ENCODE measurements at places on chromosomes 6 and 20. TPM values are rescaled to one million over a fixed set of nuclear protein-coding genes. Genes with fewer than 3 reads are reported as not detected.

DNA sequence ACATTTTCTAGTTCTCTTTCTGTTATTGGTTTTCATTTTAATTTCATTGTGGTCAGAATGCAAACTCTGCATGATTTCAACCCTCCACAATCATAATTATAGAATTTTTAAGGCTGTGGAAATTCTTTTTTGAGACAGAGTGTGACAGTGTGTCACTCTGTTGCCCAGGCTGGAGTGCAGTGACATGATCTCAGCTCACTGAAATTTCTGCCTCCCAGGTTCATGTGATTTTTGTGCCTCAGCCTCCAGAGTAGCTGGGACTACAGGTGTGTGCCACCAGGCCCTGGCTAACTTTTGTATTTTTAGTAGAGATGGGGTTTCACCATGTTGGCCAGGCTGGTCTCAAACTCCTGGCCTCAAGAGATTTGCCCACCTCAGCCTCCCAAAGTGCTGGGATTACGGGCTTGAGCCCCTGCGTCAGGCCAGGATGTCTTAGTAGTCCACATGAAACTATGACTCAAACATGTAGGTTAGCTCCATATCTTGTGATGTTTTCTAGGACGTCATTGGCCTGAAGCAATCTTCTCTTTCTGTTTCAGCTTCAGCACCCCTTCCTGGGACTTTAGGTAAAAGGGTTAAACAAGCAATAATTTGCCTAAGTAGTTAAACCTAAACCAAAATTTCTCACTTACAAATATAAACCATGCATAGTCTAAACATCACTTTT is 47.4 kb upstream of the SAMD3 start:
- DNase-seq = no peak

DNA sequence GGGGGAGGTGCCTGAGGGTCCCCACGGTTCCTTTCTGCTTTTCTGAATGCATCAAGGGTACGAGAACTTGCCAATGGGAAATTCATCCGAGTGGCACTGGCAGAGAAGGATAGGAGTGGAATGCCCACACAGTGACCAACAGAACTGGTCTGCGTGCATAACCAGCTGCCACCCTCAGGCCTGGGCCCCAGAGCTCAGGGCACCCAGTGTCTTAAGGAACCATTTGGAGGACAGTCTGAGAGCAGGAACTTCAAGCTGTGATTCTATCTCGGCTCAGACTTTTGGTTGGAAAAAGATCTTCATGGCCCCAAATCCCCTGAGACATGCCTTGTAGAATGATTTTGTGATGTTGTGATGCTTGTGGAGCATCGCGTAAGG is 226.4 kb downstream of the SMOC2 start:
- no peak for DNase-seq

GRCh38 chr20:60214901-60215815 is 256.9 kb downstream of the CDH26 start:
- DNase-seq = no peak

DNA sequence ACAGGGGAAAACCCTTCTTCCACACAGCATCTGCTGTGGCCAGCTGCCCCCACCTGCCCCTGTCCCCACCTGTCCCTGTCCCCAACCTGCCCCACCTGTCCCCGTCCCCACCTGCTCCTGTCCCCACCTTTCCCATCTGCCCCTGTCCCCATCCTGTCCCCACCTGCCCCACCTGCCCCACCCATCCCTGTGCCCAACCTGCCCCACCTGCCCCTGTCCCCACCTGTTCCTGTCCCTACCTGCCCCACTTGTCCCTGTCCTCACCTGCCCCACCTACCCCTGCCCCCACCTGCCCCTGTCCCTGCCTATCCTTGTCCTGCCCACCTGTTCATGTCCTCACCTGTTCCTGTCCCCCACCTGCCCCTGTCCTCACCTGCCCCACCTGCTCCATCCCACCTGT is 6.4 kb upstream of the MYT1 start:
- DNase-seq = no peak

GRCh38 chr6:104599821-104600638 is 259.7 kb downstream of the HACE1 start:
- no peak for DNase-seq

- no peak for DNase-seq
These were observed 47.4 kb upstream of the STX16 start for GRCh38 chr20:58603721-58604120.

DNA sequence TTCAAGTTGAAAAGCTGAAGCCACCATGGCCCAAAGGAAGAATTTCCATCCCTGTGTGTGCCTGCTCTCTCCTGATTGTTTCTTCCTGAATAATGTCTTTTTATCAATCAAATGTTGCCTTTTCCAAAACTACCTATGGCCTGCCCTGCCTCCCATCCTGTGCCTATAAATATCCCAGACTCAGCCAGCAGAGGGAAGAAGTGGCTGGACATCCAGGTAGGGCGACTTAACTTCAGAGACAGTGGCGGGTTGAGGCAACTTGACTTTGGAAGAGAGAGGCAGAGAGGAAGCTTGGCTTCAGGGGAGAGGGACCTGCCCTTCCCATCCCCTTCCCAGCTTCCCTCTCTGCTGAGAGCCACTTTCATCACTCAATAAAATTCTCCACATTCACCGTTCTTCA is 133.0 kb downstream of the LCA5 start:
- DNase-seq = no peak

- no peak for DNase-seq
These were observed 18.4 kb upstream of the SNX9 start for GRCh38 chr6:157804448-157805327.

DNA sequence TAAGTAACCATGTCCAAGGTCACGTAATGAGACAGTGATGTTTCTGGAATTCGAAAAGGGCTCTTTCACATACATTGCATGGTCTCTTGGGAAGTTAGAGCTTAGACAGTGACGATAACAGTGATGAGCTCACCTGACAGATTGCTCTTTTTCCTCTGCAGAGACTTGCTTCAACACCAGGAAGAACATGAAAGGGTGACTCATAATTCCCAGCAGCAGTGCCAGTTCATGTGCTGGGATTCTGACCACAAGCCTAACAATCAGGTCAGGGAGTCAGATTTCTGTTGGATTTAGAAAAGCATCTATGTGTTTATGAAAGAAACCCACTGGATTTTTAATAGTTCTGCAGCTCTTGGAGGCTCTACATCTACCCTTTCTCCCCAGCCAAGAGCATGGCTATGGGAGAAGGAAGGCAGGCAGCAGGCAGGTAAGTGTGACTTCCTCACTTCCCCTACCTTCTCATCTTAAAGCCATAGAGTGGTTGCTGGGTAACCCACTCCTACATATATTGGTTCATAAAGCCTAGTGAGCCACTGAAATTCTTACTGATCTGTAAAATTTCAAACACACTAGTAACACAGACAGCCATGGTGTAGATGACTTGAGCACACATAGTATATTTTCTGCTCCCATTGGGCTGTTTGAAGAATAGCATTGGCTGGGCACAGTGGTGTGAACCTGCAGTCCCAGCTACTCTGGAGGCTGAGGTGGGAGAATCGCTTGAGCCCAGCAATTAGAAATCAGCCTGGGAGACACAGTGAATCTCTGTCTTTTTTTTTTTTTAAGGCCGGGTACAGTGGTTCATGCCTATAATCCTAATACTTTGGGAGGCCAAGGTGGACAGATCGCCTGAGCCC is 44.4 kb upstream of the LOC128125822 start:
- no peak for DNase-seq

DNA sequence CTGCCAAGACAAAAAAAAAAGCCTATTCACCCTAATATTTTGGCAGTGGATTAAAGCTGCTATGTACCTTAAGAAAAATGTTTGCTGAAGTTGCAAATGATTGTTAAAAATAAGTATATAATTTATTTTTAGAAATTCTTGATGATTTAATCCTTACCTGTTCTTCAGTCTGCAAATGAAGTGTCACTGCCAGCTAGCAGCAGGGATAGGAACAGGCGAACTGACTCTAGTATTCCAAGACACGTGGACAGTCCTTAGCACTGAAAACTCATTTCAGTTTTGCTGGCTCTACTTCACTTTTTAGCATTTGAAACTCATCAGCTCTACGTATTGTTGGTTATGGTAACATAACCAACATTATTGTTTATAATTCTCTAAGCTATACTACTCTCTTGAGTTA is 204.4 kb upstream of the ID4 start:
- no peak for DNase-seq

- no peak for DNase-seq
These were observed 237.6 kb upstream of the CDH4 start for GRCh38 chr20:61014491-61014890.

Gene CALHM6
- total RNA-seq = 0.71 TPM

Gene TCP11
- total RNA-seq = not detected

Gene LHFPL5
- total RNA-seq = not detected

Gene MYBL2
- total RNA-seq = 82.6 TPM

Gene PRICKLE4
- total RNA-seq = 0.60 TPM

Gene HTR1B
- total RNA-seq = not detected

Gene FILIP1
- not detected for total RNA-seq

Gene GHRH
- not detected for total RNA-seq

Data from activated naive CD4-positive, alpha-beta T cell treated with anti-CD3 and anti-CD28 coated beads, Interleukin-2, amount 50 U/mL, for 72 hours (primary cell).